ENCODE measurements at places on chromosomes 12 and 14.

DNA sequence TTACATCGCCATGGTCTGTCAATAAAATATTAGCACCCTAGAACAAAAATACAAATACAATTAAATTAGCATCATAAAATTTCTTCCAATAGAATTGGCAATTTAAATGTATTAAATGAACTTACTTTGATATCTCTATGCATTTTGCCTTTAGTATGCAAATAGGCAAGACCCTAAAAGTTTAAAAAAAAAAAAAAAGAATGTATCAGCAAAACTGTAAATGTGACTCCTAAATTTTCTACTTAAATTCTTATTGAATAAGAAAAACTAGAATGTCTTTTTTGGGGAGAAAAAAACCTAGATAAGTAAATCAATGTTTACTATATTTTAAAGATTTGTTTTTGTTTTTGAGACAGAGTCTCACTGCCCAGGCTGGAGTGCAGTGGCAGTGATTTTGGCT is 56.2 kb downstream of the MAP4K5 start:
- DNase-seq, result no peak

DNA sequence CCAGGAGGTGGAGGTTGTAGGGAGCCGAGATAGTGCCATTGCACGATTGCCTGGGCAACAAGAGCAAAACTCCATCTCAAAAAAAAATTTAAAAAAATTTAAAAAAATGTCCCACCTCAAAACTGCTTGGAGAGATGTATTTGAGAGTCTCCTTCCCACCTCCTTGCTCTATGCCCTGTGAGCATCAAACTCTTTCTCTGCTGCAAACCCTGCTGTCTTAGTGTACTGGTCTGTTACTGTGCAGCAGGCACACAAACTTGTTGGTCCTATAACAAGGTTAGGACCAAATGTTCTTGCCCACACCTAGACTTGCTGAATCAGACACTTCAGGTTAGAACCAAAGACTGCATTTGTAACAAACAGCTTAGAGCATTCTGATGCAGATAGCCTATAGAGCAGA is 153.5 kb upstream of the FUT8 start:
- no peak for DNase-seq

- no peak for DNase-seq
Measured at GRCh38 chr14:54301359-54301758, 95.4 kb upstream of the CDKN3 start.

GRCh38 chr14:81066672-81067071 is 111.3 kb downstream of the TSHR start:
- no peak for DNase-seq

GRCh38 chr12:84183576-84183975 is 729.0 kb downstream of the SLC6A15 start:
- DNase-seq, result no peak

- DNase-seq, result no peak
Measured at GRCh38 chr12:64891629-64892028, 67.2 kb downstream of the TBC1D30 start.

GRCh38 chr12:111443586-111443985 is 37.9 kb downstream of the SH2B3 start:
- no peak for DNase-seq

DNA sequence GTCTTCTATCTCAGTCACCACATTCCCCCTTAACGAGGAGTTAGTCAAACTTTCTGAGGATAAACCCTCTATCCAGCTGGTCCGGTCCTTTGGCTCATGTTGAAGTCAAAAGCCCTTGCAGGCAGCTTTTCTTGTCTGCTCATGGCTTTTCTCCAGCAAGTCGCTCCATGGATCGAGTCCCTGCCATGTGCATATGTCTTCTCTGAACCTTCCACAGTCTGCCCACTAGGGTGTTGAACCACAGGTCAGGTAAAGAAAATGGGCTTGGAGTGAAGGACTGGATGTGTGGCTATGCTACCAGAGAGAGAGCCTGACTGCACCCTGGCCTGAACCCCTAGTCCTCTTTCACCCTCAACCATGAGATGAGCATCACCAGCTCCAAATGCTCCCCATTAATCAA is 22.8 kb downstream of the C14orf132 start:
- DNase-seq, result no peak

- DNase-seq, result no peak
Measured at GRCh38 chr12:47891356-47891755, 13.4 kb downstream of the VDR start.

GRCh38 chr14:55502746-55503284 is 62.4 kb upstream of the TBPL2 start:
- DNase-seq, result no peak

- no peak for DNase-seq
Measured at GRCh38 chr12:49666176-49666575, 41.0 kb downstream of the FMNL3 start.

- no peak for DNase-seq
Measured at GRCh38 chr12:50514526-50515276, 9.9 kb downstream of the DIP2B start.

DNA sequence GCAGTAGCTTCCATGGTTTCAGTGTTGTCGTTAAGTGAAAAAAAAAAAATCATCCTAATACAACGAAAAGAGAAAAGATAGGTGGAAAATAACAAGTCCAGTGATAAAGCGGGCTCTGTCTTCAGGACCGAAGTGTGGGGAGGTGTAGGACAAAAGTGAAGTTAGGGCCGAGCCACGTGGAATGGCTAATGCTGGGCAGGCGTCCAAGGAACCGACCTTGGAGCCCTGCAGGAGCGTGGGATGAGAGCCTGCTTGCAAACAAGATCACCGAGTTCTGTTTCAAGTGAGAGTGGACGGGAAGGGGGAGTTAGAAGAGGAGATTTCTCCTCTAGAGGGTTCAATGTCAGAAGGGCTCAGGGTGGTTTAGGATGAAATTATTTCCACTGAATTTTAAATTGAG is 22.2 kb downstream of the A2ML1 start:
- no peak for DNase-seq

GRCh38 chr12:45878630-45879255 is 111.6 kb downstream of the SCAF11 start:
- DNase-seq, result no peak

GRCh38 chr14:99552572-99553216 is 51.3 kb downstream of the CCDC85C start:
- DNase-seq, result no peak

DNA sequence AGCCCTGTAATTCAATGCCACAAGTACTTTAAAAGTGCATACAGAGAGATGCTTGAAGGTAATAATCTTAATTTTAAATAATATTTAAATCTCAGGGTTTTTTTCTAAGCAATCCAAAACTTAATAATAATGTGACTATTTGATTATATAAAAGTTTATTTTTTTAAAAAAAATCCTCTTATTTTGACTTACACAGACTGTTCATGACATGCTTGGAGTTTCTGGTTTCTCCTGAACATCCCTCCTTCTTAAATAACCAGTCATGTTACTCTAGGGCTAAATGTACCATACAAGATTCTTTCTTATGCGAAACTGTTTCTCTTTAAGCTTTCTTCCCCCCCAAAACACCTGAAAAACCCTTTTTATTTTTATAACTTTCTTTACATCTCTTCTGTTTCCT is 58.2 kb upstream of the SLC2A13 start:
- DNase-seq, result no peak

- no peak for DNase-seq
Measured at GRCh38 chr12:110235383-110235782, 45.7 kb upstream of the ATP2A2 start.

DNA sequence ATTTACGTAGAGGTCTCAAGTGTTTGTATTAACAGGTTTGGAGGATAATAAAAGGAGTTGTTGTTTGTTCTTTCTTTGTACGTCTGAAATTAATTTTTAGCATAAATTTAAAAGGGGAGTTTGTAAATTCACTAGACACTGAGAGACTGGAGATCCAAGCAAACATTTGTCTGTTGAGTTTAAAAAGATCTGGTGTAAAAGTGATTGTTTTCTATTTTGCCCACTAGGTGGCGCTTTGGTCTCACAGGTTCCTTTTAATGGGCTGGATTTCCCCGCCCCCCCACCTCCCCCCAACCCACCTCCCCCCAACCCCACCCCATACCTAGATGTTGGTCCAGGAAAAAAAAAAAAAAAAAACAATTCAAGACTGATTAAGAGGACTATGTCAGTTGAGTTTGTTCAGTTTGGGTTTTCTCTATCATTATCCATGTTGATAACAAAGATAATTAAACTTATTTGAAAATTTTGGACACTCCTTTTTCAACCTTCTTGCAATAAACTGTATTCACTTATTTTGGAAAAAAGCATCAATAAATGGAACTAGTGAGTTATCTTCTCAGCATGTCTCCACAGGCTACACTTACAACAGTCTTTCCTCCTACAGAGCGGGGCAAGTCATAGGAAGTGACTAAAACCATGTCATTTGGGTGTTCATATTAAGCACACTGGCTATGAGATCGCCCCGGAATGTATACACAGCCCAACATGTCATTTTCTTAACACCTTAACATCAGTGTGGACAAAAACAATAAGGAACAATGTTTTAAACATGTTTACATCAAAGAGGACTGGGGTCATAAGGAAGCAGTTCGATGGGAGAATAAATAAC is 841.1 kb downstream of the NRXN3 start:
- no peak for DNase-seq

DNA sequence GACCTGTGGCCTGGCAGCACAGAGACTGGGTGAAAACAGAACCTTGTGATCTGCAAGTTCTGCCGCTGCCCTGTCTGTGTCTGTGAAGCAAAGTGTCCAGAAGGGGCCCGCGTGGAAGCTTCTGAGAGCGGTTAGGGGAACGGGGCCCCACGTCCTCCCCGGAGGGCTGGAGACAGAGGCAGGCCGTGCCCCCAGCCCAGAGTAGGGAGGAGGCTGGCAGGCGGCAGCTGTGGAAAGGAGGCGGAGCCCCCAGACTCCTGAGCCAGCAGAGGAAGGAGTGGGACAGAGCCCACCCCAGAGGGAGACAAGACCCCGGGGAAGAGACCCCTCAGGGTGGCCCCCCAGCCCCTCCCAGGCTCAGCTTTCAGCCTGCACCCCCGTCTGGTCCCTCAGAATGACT is 49.0 kb downstream of the GALNT9 start:
- no peak for DNase-seq
